Glomerular endothelial cell (primary cell): ENCODE measurements at places on chromosomes 16 and 17.

GRCh38 chr16:72050769-72051464 is 3.4 kb upstream of the HP start:
- no peak for DNase-seq

GRCh38 chr17:66541461-66542128 is 239.2 kb downstream of the PRKCA start:
- DNase-seq, result no peak

DNA sequence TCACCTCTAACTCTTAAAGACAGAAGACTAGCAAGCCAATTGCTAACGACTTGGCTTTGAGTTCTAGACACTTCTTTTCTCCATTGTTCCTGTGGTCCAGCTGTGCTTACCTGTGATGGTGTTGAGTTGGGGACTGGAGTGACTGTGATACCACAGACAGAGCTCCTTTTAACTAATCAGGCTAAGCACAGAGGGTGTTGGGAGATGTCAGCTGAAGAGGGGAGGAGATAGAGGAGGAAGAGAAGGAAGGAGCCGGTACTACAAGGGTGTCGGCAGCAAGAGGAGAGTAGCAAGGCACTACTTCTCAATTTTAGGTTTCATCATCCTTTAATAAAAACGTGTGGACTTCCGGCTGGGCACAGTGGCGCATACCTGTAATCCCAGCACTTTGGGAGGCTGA is 5.1 kb upstream of the MYO1D start:
- no peak for DNase-seq

DNA sequence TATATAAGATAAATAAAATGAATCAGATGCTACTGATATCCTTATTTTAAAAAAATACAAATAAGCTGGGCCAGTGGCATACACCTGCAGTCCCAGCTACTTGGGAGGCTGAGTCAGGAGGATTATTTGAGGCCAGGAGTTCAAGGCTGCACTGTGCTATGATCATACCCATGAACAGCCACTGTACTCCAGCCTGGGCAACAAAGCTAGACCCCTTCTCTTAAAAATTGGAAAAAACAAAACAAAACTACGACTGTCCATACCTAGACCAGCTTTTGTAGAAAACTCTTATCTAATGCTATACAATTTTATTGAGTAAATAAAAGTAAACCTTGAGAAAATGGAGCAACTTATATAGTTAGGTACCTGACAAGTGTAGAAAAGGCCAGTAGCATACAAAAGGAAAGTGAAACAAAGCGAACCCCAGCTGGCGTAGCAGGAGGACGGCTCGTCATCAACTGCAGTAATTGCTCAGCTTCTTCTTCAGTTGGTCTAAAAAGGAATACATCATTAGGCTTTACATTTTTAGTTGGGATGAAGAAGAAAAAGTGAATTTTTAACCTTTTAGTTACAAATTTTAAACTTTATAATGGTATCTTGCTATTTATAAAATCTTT is 23.6 kb downstream of the INTS2 start:
- DNase-seq, result no peak

- no peak for DNase-seq
These were observed 243.5 kb downstream of the SNX29 start for GRCh38 chr16:12219992-12220391.

GRCh38 chr17:57377094-57377493 is 120.8 kb downstream of the MSI2 start:
- DNase-seq, result no peak

GRCh38 chr17:19716108-19717030 is at the start of gene SLC47A2:
Gene SLC47A2, minus strand, starts transcription at chr17:19716584. Its CDS starts 29 bp downstream, at chr17:19716555.
- no peak for DNase-seq

- DNase-seq, result no peak
These were observed 1504.5 kb downstream of the CDH11 start for GRCh38 chr16:63617047-63617989.

DNA sequence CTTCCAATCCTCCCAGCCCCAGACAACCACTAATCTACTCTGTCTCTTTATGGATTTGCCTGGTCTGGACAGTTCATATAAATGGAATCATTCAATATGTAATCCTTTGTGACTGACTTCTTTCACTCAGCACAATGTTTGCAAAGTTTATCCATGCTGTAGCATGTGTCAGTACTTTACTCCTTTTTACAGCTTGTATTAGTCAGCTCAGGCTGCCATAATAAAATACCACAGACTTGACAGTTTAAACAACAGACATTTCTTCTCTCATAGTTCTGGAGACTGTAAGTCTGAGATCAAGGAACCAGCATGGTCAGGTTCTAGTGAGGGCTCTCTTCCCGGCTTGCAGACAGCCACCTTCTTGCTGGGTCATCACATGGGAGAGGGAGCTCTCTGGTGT is 41.3 kb downstream of the GPRC5B start:
- DNase-seq, result no peak

GRCh38 chr17:77753246-77753645 is 205.3 kb upstream of the TNRC6C start:
- DNase-seq, result no peak

- DNase-seq, result no peak
These were observed 821.5 kb downstream of the CDH8 start for GRCh38 chr16:61214780-61215179.

- DNase-seq, result no peak
These were observed 33.7 kb upstream of the LITAF start for GRCh38 chr16:11620243-11621003.

- DNase-seq, result no peak
These were observed 98.6 kb upstream of the IRX3 start for GRCh38 chr16:54385141-54385540.

DNA sequence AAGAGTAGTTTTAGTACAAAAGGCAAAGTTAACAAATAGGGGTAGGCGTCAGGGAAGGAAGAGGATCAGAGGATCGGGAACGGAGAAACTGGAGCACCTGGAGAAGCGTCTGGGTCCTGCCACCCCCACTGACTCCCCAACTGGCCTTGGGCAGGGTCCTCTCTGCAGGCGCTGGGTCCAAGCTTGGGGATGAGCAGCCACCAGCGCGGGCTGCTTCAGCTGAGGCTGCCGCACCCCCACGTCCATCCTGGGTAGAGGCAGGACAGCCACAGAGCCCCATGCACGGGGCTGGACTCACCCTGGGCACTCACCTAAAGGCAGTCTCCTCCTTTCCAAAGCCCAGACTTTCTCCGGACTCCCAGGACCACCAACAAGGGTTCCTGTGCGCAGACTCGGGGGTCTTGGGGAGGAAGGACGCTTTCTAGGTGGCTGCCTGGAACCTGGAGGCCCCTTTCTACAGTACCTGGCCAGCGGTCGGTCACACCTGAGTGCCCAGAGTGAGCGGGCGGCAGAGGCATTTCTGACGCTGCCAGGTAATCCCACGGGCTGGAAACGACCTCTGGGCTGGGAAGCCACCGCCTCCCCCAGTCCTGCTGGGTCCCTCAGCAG is 1.1 kb downstream of the HS3ST6 start:
- DNase-seq, result no peak

DNA sequence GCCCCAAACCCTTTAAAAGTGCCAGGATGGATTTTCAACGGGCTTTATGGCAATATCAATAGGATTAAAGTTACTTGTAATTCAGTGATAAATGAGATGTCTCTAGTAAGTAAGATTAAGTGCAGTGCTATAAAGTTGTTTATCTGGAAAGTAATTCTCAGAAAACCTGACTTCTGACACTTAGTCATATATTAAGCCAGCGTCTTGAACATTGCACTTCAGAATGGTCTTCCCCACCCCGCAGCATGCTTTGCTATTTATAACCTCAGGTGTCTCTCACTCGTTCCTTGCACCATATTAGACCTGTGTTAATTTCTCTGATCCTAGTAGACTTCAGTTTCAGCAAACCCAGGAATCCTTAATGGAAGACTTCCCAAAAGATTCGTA is 2.1 kb upstream of the MAF start:
- DNase-seq, result no peak

DNA sequence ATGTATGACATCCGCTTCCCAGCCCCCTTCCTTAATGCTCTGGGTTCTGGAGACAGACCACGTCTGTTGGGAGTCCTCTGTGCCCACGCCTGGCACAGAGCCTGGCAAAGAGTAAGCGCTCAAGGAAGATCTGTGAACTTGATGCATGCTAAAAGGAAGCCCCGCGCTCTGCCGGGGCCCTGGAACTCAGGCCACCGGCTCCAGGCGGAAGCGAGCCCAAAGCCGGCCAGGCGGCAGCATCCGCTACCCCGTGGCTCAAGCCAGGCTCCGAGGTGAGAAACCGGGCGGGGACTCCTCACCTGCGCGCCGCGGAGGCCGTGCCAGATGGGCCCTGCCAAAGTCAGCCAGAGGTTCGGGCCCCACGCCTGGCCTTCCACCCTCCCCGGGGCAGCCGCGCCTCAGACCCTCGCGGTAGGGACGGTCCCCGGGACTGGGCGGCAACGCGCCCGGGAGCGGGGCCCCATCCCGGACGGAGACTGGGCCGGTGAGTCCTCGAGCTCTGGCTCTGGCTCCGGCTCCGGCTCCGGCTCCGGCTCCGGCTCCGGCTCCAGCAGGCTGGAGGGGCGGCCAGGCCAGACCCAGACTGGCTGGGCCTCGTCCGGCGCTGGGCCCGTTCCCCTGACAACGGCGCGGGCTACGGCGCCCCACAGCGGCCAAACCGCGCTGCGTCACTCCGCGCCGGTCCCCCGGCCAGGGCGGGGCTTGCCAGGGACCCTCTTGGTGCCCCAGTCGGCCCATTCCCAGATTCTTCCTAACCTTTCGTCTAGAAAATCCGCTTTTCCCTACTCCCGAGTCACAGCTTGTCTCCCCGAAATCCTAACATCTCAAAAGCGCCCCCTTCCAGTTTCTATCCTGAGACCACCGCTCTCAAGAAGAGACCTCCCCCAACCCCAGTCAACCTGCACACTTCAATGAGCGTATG is at the start of gene ZDHHC1:
Gene ZDHHC1, minus strand, starts transcription at position 606 of the 922 bp plus-strand sequence. CDS start 8,702 bp downstream, outside the sequence.
- no peak for DNase-seq

GRCh38 chr17:18064053-18064452 is 23.7 kb upstream of the DRG2 start:
- DNase-seq, result no peak

- DNase-seq, result no peak
These were observed 6.0 kb downstream of the CIITA start for GRCh38 chr16:10883004-10883403.

DNA sequence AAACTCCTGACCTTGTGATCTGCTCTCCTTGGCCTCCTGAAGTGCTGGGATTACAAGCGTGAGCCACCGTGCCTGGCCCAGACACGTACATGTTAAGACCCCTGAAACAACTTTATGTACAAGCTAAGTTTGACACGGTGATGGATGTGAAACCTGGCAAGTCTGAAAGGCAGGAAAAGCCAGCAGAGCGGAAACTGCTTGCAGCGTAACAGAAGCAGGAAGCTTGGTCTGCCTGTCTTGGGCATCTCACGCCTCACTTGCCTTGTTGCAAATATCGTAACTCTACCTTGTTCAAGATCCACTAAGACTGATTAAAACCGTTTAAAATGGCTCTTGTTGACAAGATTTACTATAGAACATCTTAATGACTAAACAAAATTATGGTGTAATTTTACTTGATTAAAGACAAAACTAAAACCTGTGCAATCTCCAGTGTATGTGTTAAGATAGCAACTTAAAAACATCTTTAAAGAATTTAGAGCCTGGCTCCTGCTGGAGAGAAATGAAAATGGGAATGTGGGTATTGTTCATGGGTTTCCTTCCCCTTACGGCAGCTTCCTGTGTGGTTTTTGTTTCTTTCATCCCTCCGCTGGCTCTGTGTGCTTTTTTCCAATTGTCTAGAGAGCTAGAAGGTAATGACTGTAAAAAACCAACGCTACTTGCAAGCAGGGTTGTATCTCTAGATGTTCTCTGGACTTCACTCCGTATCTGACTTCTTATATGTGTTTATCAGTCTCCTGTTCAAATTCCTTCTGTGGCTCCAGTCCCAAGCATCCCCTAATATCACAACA is 477.6 kb downstream of the XYLT1 start:
- no peak for DNase-seq

DNA sequence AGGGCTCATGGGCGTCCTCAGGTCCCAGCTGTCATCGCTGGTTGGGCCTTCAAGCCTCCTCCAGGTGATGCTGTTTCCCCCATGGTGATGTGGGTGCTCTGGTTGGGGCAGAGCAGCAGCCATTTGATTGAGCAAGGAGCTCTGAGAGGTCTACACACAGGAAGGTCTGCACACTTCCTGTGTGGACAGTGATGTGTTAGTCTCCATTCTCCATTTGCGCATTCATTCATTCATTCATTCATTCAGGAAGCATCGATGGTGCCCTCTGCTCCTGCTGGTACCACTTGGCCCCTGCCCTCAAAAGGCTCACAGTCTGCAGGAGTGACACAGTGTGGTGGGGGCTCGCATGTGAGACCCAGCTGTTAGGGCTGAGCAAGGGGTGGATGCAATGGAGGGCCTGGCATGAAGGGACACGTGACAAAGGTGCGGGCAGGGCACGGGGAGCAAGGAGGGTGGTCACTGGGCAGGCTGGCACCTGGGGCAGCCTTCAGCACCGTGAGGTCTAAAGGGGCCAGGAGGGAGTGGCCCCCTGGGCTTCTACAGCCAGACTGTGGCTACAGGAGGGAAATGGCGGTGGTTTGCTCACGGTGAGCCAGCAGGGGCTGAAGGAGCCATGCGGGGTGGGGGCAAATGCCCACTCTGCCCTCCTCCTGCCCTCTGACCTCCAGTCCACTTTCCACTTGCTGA is 1.5 kb downstream of the ADGRG3 start:
- DNase-seq, result no peak

- no peak for DNase-seq
These were observed 367.6 kb downstream of the CDH11 start for GRCh38 chr16:64754279-64754678.

DNA sequence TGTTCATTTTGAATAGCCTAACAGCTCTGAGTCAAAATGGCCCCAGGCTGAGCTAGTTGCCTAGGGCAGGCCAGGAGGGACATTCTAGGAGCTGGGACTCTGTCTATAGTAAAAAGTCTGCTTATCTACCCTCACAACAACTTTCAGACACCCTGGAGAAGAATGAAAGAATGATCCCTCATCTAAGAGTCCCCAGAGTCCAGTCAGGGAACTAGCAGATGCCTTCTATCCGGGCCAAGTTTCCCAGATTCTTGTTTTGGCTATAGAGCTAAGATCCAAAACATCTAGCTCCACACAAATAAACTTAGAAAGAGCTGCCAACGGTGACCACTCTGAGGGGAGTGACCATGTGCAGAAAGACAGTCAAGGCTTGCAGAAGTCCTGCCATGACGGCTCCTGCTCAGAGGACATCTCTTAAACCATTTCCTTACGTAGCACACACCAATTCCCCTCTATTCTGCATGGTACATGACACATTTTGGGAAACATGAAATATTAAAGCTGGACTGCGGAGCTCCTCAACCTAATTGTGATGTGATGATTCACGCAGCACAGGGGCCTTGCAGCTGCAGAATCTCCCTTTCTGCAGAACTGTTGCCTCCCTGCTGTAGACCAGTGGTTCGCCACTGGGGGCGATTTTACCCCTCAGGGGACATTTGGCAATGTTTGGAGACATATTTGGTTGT is 24.2 kb downstream of the FAM20A start:
- DNase-seq, result no peak

- no peak for DNase-seq
These were observed 184.4 kb upstream of the HS3ST3A1 start for GRCh38 chr17:13785981-13786598.
